Breast epithelium (tissue), 4 donors: ENCODE measurements at places on chromosomes 6 and 20.
A peak's percentile ranks its signal among the peaks of the same experiment; 100 is the strongest.

DNA sequence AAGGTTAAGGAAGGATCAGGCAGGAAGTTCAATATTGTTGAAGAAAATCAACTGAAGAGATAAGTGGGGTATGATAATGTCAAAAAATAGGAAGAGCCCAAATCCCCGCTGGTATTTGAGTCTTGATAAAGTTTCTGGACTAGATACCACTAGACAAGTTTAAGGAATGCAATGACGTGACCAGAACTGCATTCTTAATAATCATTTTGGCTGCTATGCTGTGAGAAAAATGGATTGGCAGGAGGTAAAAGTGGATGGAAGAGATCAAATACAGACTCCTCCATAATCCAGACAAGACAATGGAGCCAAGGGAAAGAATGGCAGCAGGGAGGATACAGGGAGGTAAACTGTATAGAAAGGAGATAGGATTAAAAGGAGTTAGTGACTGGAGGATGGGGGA is 128.2 kb downstream of the COL12A1 start:
- no peak for DNase-seq

GRCh38 chr6:151209071-151209831 is 30.5 kb upstream of the AKAP12 start:
- DNase-seq: no peak

DNA sequence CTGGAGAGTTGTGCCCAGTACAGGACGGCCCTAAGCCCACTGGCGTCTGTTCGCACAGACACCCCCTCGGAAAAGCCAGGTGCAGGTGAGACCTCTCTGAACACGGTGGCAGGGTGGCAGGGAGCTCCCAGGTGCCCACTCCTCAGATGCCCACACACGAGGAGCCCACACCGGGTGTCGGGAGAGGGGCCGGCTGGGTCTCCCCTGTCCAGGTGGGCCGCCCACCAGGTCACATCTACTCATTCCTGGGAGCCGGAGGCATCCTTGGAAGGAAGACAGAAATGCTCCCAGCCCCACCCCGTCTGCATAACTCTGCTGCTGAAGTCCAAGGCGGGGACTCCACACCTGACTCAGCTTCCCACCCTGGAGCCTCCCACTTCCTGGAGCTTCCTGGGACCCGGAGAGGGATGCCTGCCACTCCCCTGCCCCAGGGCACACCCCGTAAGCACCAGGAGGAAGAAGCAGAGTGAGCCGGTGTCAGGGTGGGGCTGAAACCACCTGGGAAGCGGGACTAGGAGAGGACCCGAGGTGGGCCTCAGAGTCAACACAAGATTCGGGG is 2.5 kb downstream of the SRMS start:
- no peak for DNase-seq

DNA sequence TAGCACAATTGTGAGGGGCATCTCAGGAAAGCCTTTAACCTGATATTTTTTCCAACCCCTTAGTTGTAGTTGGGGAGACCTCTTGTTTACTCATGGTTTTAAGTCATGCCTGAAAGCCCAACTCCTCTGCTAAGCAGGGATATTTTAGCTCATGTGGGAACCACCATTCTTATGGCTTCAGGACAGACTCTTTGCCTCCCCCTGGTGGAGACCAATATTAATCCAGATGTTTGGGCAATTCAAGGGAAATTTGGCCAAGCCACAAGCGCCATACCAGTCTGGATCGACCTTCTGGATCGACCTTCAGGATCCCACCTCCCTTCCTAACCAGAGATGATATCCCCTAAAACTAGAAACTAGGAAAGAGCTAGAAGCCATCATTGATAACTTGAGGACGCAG is 211.2 kb downstream of the C6orf118 start:
- DNase-seq: no peak

DNA sequence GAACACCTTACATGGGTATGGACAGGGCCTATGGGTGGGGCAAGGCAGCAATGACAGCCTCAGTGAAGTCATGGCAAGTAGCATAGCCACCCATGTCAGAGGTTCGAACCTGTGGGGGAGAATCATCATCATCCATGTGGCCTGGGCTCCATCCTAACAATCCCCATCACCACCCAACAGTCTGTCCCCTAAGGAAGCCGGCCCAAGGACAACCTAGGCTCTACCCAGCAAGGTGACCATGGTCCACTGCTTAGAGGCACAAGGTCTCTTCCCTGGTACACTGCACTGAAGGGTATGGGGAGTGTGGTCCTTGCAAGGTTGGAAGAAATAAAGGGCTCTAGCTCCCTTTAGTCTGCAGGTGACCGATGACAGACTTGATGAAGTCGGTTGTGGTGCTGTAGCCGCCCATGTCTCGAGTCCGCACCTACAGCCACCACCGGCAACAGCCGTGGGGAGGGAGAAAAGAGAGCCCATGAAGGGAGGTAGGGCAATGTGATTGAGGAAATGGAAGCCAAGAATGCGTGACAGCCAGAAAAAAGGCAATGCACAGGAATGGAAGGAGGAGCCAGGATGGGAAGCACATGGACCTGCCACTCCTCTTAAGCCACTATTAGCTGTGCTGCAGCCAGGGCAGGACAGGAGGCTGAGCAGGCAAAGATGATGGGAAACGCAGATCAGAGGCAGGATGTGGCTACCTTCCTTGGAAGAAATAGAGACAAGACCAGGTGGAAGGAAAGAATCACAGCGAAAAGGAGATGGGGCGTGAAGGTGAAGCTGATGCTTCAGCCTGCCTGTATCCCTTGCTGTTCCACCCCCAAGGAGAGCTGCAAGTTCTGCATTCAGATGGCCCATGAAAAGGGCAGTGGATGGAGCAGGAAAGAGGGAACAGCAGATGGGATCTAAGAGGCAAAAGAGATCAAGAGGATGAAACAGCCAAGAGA is 5.3 kb downstream of the IDH3B start:
- no peak for DNase-seq

- DNase-seq: no peak
These were observed 470.6 kb downstream of the MAFB start for GRCh38 chr20:40218316-40218969.

DNA sequence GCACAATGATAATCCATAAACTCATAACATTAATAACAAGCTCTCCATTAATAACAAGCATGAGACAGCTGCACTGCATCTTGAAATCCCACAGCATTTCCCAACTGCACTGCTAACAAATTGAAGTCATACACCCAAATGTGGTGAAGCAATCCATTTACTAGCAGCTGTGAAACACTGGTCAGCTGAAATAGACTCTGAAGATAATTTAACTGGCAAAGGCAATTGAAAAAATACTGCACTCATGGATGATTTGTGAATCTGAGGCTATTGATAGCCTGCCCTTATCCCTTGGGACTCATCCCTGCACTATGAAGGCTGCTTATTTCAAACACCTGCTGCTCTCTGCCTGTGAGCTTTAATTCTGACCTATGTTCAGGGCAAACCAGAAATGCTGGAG is 49.1 kb upstream of the PLCB1 start:
- DNase-seq: no peak

DNA sequence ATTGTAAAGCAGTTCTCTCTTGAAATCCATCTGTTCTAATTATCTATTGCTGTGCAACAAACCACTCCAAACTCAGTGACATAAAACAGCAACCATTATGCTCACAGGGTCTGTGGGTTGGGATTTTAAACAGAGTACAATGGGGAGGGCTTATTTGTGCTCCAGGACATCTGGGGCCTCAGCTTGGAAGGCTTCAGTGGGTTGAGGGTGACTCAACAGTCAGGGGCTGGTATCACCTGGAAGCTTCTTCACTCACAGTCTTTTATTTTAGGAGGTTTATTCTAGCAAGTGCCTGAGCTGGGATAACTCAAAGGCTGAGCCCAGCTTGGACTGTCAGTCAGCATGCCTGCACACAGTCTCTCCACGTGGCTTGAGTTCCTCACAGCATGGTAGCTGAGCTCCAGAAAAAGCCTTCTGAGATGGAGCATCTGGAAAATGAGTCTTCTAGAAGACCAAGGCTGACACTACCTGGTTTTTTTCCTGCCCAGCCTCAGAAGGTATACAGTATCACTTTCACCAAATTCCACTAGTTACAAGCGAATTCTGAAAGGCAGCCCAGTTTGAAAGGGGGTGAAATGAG is 234.6 kb upstream of the ID4 start:
- no peak for DNase-seq

GRCh38 chr6:106360989-106361430 is 493 bp downstream of the CRYBG1 start:
- peak; percentile 58 for DNase-seq

GRCh38 chr6:21990577-21990976 is 306.3 kb downstream of the PRL start:
- no peak for DNase-seq

GRCh38 chr6:17820055-17820454 is 113.3 kb upstream of the NUP153 start:
- no peak for DNase-seq

- no peak for DNase-seq
These were observed 13.0 kb upstream of the MATN4 start for GRCh38 chr20:45320948-45321595.

DNA sequence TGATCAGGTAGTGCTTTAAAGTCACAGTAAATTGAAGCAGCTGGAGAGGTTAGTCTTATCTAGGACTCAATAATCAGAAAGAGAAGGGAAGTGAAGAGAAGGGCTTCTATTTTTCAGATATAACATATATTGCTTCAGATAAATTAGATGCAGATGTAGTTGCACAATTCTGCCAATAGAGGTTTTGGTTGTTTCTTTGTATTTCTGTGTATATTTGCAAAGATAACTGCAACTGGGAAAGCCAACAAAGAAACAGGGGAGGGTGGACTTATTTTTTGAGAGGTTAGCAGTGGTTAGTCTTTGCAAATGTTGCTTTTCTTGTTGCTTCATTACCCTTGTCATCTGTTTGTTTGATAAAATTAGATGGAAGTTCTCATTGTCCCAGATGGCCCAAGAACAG is 106.6 kb downstream of the ADGRG6 start:
- no peak for DNase-seq

GRCh38 chr6:41581381-41581991 is 35.3 kb downstream of the FOXP4 start:
- DNase-seq: no peak

DNA sequence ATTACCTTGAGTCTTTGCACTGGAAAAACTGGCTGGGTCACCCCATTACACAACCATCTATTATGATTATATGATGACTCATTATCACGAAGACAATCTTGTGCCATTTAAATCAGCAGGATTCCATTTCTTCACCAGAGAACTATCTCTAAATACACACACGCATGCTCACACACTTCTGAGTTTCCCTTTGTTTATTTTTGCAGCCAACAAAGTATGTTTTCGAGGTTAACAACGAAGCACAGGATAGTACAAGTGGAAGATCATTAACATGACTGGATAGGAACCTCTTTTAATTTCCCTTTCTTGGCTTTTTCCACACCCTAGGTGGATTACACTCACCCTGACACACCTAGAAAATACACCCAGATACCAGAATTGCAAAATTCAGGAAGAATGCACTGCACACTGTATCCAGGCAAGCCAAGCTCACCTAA is 18.9 kb downstream of the PERP start:
- DNase-seq: no peak

DNA sequence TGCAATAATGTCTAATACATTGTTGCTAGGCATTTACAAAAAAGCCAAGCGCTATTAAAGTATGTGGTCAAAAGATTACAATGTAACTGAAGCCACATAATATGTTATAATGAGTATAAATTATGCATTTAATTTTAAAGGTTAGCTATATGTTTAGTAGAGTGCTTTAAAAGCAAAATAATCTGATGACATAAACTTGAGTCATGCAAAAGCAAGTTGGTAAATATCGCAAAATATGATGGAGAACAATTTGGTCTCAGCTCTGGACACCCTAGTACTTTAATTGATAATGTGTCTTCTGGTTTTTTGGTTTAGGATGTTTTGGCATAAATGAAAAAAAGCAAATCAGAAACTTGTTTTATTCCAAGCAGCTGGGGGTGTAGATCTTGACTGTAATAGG is 188.6 kb upstream of the RREB1 start:
- DNase-seq: no peak
